ENCODE measurements at places on chromosomes 6 and 20.

GRCh38 chr20:63116412-63117106, 99.4 kb downstream of the YTHDF1 start:
- peak; percentile 33 for DNase-seq

DNA sequence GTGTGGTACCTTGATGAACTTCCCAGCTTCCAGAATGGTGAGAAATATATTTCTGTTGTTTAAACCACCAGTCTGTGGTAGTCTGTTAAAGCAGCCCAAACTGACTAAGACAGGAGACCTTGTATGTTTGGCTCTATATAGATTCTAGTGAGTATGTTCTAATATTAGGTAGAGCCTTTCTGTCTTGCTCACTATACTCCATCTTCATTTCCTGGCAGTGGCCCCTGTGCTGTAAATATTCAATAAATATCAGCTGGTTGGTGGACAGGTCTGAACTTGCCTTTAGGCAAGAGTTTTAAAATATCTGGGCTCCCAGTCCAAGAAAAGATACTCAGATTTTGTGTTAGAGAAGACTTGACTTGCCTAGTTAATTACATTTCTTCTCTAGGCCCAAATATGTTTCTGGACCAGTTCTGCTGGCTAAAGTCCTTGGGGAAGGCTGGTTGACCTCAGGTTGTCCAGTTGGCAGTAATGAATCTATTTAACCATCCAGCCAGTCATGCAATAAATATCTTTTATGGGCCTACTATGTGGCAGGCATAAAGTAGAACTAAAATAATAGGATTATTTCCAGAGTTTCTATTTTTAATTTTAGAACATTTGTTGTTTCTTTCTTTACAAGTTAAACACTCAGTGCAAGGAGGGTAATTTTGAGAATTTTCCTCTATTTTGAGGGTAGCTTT, 22.3 kb downstream of the PPP1R14C start:
- DNase-seq = no peak

- DNase-seq = no peak
Measured at GRCh38 chr20:56932575-56933330, 303.6 kb downstream of the TFAP2C start.

- no peak for DNase-seq
Measured at GRCh38 chr20:35200267-35200666, 26.2 kb upstream of the MMP24 start.

- no peak for DNase-seq
Measured at GRCh38 chr6:37141281-37142049, 28.5 kb upstream of the PIM1 start.

- peak; percentile 69 for DNase-seq
Measured at GRCh38 chr6:166277018-166277417, 31.2 kb downstream of the PRR18 start.

GRCh38 chr6:63352544-63353285, 32.9 kb upstream of the LGSN start:
- no peak for DNase-seq

DNA sequence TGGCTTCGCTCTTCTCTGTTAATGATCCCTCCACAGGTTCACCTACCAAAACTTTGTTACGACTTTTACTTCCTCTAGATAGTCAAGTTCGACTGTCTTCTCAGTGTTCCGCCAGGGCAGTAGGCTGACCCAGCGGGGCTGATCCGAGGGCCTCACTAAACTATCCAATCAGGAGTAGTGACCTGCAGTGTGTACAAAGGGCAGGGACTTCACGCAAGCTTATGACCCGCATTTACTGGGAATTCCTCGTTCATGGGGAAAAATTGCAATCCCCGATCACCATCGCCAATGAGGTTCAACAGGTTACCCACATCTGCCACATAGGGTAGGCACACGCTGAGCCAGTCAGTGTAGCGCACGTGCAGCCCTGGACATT, 771.4 kb upstream of the DEFB115 start:
- no peak for DNase-seq

GRCh38 chr20:48824830-48825565, 2.8 kb downstream of the PREX1 start:
- no peak for DNase-seq

- no peak for DNase-seq
Measured at GRCh38 chr6:96947055-96947454, 22.5 kb downstream of the KLHL32 start.

DNA sequence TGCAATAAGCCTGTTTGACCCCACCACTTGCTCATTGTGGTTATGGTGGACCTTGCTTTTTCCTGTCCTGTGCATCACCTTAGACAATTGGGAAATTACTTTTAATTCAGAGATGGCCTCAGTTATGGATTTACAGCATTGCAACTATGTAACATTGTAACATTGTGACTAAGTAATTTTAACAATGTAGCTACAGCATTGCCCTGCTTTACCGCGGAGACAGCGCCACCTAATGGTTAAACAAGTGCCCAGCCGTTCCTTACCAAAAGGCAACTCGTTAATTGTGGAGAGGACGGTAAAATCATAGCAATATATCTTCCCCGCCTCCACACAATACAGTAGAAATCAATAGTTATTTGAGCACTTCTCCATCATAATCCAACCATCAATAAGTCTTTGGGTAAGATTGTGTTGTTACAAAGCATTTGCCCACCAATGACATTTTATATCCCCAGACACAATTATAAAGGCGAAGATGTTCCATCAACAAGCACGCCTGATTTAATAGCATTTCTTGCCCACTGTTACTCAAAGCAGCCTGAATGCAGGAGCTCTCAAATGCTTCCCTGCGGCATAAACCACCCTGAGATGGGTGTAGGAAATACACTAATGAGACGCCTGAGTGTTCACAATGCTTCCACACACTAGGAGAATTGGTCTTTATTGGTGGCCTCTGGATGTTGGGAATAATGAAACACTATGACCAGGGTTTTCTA, 93.7 kb downstream of the PROKR2 start:
- DNase-seq = no peak

GRCh38 chr20:35404614-35405259, 7.0 kb downstream of the UQCC1 start:
- DNase-seq = no peak

- no peak for DNase-seq
Measured at GRCh38 chr20:653590-654416, 803 bp upstream of the SRXN1 start.

All from Right ventricle myocardium inferior (tissue), 1 donor.